ENCODE measurements at places on chromosomes 2 and 18. TPM values are rescaled to one million over a fixed set of nuclear protein-coding genes. Genes with fewer than 3 reads are reported as not detected.

The M1AP gene
- total RNA-seq, result not detected

- no peak for DNase-seq
Observed at GRCh38 chr2:220795705-220796104, 776.4 kb downstream of the EPHA4 start.

- no peak for DNase-seq
Observed at GRCh38 chr18:74497324-74497676, 1.1 kb downstream of the CNDP2 start.

The TUBB8B gene
- total RNA-seq, result not detected

GRCh38 chr18:72652990-72653593 is 109.0 kb upstream of the CBLN2 start:
- DNase-seq, result no peak

DNA sequence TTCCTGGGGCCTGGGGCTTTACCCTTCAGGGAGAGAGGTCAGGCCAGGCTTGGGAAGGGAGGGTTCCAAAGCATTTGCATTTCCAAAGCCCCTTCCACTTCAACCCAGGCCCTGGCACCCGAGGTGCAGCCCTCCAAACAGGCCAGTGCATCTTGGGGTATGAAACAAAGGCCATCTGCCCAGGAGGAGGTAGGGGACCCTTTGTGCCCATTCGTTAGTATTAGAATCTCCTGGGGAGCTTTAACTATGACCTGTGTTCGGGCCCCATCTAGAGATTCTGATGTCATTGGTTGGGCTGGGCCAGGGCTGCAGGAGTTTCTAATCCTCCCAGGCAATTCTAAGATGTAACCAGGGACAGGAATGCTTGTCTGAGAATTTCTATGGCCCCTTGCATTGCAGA is 73.6 kb downstream of the CIB4 start:
- DNase-seq, result no peak

The SERPINB3 gene
- total RNA-seq, result not detected

GRCh38 chr2:218166791-218167190 is at the start of gene CXCR1:
Gene CXCR1 (minus strand): TSS chr2:218166962. CDS start chr2:218165211, 1,751 bp downstream.
- no peak for DNase-seq

- no peak for DNase-seq
Observed at GRCh38 chr2:36497570-36498163, 100.3 kb downstream of the FEZ2 start.
